ENCODE measurements at places on chromosomes 7 and 10.
A peak's percentile ranks its signal among the peaks of the same experiment; 100 is the strongest.

DNA sequence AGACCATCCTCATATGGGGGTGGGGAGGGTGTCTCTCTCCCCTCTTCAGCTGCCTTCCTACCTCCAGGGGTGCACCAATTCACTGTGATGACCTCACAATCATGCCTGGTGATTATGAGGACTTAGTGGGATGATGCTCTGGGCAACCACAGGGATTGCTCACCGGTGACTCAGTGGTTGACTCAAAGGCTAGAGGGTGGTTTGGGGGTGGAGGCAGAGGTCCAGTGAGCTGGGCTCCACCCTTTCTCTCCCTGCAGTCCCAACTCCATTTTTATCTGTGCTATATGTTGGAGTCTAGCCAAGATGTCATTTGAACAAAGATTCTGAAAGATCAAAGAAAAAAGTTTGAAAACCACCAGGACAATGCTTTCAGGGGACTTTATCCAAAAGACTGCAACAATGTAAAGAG is 286.9 kb downstream of the KCNMA1 start:
- peak; percentile 52 for DNase-seq

GRCh38 chr7:120207037-120207436 is 65.9 kb upstream of the KCND2 start:
- no peak for DNase-seq

- DNase-seq, result no peak
Measured at GRCh38 chr10:46290101-46290886, 3.5 kb downstream of the ANTXRL start.

GRCh38 chr10:6766131-6766801 is 186.2 kb upstream of the PRKCQ start:
- no peak for DNase-seq

DNA sequence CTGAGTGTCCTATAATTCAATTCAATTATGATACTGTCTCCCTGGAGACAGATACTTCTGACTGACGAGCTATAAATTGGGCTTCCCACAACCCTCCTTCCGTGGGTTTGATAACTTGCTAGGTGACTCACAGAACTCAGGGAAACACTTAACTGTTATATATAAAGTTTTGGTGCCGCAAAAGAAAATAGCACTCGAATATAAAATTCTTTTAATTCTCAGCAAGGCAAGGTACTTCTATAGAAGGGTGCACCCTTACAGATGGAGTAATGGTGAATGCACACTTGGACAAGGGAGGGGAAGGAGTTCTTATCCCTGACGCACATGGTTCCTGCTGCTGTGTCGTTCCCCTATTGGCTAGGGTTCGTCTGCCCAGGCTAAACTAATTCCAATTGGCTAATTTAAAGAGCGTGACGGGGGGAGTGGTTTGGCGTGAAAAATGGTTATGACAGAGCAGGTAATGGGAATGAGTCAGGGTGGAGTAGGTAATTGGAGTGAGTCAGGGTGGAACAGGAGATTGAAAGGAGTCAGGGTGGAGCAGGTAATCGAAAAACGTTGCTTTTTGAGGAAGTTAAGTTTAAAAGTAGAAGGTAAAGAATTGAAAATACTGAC is 20.8 kb upstream of the GHITM start:
- no peak for DNase-seq

- DNase-seq, result no peak
Measured at GRCh38 chr10:85377029-85377806, 989.4 kb downstream of the GRID1 start.

DNA sequence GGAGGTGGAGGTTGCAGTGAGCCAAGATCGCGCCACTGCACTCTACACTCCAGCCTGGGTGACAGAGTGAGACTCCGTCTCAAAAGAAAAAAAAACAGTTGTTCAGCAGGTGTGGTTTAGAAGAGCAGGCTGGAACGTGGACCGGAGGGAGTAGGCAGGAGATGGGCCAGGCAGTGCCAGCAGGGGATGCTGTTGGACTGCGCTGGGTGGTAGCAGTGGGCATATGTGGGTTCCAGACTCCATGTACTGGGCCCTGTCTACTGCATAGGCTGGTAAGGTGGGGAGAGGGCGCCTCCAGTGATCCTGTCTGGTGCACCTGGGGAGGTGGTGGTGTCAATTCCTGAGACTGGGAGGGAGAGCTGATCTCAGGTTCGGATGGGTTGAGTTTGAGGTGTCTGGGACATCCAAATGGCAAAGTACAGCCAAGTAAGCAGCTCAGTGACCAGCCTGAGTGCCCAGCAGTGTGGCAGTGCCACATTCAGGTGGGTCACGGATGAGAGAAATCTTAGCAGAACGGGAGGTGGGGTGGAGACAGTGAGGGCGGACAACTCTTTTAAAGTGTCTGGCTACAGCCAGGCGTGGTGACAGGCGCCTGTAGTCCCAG is 25.9 kb downstream of the SFXN4 start:
- peak; percentile 60 for DNase-seq

DNA sequence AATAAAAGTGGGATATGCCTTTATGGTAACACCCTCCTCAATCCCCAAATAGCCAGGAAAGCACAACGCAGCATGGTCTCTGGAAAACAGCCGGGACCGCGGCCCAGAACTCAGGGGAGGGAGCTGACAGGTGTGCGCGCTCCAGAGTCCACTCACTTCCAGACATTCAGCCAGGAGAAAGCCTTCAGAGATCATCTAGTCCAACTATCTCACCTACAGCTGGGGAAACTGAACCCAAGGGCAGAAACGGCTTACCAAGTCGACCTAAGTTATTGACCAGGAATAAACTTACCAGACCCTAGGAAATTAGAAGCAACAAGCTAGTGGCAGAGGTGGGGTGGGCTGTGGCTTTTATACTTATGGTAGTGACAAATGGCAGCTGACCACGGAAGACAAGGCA is 16.4 kb downstream of the GSDME start:
- no peak for DNase-seq

GRCh38 chr10:125739994-125740679 is 20.6 kb downstream of the EDRF1 start:
- DNase-seq, result no peak

DNA sequence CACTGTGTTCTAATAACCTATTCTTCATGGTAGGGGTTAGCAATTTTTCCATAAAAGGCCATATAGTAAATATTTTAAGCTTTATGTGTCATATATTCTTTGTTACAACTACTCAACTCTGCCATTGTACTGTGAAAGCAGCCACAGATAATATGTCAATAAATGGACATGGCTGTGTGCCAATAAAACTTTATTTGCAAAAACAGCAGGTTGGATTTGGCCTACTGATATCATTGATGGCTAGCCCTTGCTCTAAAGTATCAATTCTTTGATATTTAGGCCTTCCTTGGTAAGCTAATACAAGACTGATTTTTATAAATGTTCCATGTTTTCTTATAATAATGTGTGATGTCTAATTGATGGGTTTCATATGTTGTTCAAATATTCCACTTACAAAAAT is 77.2 kb upstream of the OPALIN start:
- no peak for DNase-seq

GRCh38 chr7:111958431-111958830 is 247.8 kb downstream of the DOCK4 start:
- DNase-seq, result no peak

- DNase-seq, result no peak
Measured at GRCh38 chr10:124156524-124157260, 63.3 kb upstream of the CHST15 start.

- no peak for DNase-seq
Measured at GRCh38 chr10:97131666-97132065, 54.1 kb downstream of the SLIT1 start.

- DNase-seq, result no peak
Measured at GRCh38 chr7:106418094-106418493, 133.3 kb upstream of the NAMPT start.

DNA sequence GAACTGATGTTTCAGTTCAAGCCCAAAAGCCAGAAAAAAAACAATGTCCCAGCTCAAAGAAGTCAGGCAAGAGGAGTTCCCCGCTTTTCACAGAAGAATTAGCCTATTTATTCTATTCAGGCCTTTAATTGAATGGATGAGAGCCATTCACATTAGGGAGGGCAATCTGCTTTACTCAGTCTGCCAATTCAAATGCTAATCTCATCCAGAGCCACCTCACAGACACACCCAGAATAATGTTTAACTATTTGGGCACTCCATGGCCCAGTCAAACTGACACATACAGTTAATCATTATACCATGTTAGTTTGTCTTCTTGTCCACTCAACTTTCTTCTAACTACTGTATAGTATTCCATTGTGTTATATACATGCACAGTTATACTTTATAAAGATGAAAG is 2.6 kb upstream of the NPSR1 start:
- no peak for DNase-seq

DNA sequence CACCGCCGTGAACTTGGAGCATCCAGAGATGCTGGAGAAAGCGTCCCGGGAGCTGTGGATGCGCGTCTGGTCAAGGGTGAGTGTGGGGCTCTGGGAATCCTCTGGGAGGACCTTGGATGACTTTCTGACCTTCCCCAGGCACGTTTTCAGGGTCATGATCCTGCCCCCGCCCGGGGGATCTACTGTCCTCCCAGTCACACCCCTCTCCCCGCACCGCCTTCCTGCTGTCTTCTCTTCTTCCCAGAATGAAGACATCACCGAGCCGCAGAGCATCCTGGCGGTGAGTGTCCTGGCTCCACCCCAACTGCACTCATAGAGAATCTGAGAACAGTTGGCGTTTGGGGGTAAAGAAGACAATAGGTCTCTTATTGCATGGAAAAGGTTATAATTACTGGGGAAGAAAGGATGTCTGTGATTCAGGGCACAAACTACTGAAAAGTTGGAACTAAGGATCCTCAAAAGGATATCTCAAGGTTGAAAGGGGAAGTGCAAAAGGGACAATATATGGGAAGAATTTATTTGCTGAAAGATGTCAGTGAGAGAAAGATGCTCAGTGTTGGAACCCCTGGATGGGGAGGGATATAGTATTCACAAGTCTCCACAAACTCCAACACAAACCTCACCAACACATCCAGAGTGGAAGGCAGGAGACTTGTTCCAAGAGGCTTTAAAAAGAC is 1.9 kb downstream of the GSTK1 start:
- no peak for DNase-seq

DNA sequence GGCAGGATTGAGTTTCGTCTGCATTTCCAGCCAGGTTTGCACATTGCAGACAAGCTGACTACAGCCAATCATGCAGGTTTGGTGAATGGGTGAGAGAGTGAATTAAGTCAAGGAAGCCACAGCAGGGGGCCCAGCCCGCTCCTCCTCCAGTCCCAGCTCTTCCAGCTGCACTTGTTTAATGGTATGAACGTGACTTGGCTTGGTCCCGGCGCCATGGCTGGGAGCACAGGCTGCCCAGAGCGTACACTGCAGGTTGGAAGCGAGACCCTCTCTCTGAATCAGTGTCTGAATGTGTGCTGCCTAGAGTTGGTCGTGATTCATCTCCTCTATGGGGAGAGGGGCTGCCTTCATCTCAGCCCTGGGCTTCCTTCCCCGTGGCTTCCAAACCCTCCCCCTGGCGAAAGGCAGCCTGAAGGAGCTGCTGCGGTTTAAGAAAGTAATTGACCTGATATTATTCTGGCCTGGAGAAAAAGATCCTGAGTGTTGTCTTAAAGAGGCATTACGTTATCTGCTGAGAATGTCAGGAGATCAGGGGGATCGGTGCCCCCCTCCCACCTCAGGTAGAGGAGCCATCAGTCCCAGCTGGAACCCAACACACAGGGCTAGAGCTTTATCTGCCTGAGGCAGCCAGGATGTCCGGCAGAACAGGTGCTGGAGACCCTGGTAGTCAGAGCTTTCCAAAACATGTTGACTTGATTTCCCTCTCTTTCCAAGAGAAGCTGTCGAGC is 132.1 kb downstream of the COL26A1 start:
- no peak for DNase-seq

DNA sequence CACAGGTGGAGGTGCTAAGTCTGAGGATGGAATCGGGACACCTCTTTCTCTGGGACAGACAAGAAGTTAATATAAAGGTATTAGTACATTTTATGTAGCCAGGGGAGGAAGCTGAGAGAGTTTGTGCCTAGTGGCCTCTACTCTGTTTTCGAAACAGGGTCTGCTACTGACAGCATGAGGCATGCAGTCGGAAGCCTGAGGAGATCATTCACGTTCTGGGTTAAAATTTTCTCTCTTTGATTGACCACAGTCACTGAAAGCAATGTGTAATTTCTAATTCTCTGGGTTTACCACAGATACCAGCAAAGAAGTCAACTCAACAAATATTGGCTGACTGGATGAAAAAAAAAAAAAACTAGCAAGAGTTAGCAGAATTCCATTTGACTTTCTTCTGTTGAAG is 53.3 kb upstream of the KCTD7 start:
- DNase-seq, result no peak

- no peak for DNase-seq
Measured at GRCh38 chr10:615583-616152, 73.8 kb downstream of the DIP2C start.

- DNase-seq, result no peak
Measured at GRCh38 chr10:48623607-48624132, 18.8 kb upstream of the ARHGAP22 start.

- no peak for DNase-seq
Measured at GRCh38 chr7:99762680-99763327, 21.2 kb downstream of the CYP3A4 start.

GRCh38 chr10:80196950-80197315 is 8.4 kb downstream of the ANXA11 start:
- no peak for DNase-seq

- no peak for DNase-seq
Measured at GRCh38 chr7:49346195-49346899, 422.0 kb downstream of the CDC14C start.

- no peak for DNase-seq
Measured at GRCh38 chr7:156764766-156765165, 124.2 kb downstream of the RNF32 start.

GRCh38 chr10:103241262-103242011 is 4.2 kb upstream of the RPEL1 start:
- peak; percentile 13 for DNase-seq

DNA sequence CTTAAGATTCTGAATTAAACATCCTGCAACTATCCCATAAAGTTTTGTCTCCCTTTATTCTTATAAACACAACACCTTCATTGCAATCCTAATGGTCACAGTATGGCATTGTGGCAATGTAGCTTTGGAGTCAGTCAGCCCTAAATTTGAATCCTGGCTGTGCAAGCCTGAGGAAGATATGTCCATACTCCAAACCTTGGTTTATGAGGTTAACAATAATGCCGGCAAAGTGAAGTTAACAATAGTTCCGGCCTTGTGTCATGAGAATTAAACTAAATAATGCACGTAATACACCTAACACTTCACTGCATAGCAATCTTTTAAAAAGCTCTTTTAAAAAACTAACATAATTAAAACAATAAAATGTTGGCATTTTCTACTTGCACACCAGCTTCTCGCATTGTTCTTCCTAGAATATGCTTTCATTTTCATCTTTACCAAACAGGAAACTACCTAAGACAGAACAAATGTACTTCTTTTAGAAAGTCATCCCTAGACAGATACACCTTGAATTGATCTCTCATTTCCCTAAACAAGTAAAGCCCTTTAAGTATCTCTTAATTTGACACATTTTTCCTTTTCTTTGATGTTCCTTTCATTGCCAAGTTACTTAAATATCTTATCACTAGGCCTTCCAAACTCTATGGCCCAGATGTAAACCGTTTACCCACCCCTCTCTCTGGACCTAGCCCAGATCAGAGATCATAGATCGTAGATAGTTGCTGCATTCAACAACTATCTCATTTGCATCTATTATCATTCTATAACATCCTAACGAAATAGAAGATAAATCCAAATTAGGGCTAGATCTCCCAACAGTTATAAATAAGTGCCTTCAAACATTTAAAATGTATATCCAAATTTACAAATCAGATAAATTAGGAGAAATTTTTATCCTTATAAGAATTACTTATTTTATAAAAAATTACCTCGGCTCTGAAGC is 66.7 kb downstream of the CREB3L2 start:
- no peak for DNase-seq

- no peak for DNase-seq
Measured at GRCh38 chr10:96400465-96400864, 41.7 kb upstream of the OPALIN start.

- peak; percentile 76 for DNase-seq
Measured at GRCh38 chr7:97835296-97836138, 36.7 kb downstream of the ASNS start.

Measured in BE2C (cell line).